ENCODE measurements at places on chromosomes 11 and 22. TPM values are rescaled to one million over a fixed set of nuclear protein-coding genes. Genes with fewer than 3 reads are reported as not detected.

UPK3A gene
- not detected for polyA plus RNA-seq

SCT gene
- not detected for polyA plus RNA-seq

ACR gene
- not detected for polyA plus RNA-seq

GGTLC3 gene
- not detected for polyA plus RNA-seq

SCGB1A1 gene
- not detected for polyA plus RNA-seq

SCYL1 gene
- polyA plus RNA-seq, result 98.6 TPM

SLC25A17 gene
- polyA plus RNA-seq, result 27.6 TPM

NLRP6 gene
- not detected for polyA plus RNA-seq

KCNQ1OT1 gene
- 0.28 TPM for polyA plus RNA-seq

TPBGL gene
- not detected for polyA plus RNA-seq

GUCY1A2 gene
- polyA plus RNA-seq, result 0.15 TPM

CNGA4 gene
- not detected for polyA plus RNA-seq

- DNase-seq, result no peak
Observed at GRCh38 chr22:27833803-27834202, 32.2 kb upstream of the MN1 start.

- no peak for DNase-seq
Observed at GRCh38 chr11:45133878-45134277, 12.6 kb upstream of the PRDM11 start.

DNA sequence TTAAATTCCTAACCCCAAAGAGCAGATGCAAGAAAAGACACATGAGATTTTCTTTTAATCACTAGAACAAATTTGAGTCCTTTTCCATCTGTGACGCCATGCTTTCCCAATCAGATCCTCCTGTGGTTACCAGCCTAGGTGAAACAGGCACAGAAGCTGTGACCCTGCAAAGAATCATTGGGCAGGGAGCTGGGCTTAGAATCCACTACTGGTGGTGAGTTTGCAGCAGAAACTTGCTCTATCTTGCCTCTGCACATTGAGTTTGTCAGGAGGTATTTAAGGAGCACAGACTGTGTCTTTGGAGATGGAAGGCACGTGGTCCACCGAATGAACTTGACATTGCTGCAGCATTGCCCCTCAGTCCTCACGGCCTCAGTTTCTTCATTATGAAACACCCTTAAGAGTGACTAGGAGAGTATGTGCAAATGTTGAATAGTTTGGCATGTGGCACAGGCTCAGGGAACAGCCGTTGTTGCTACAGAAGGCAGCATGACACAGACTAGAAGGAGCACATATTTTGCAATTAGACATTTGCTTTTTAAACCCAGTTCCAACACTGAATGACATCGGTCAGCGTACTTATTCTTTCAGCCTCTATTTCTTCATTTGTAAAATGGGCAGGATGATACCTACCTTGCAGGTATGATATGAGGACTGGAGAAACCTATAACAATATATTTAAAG, 127.6 kb downstream of the DBX1 start:
- peak; percentile 41 for DNase-seq

DNA sequence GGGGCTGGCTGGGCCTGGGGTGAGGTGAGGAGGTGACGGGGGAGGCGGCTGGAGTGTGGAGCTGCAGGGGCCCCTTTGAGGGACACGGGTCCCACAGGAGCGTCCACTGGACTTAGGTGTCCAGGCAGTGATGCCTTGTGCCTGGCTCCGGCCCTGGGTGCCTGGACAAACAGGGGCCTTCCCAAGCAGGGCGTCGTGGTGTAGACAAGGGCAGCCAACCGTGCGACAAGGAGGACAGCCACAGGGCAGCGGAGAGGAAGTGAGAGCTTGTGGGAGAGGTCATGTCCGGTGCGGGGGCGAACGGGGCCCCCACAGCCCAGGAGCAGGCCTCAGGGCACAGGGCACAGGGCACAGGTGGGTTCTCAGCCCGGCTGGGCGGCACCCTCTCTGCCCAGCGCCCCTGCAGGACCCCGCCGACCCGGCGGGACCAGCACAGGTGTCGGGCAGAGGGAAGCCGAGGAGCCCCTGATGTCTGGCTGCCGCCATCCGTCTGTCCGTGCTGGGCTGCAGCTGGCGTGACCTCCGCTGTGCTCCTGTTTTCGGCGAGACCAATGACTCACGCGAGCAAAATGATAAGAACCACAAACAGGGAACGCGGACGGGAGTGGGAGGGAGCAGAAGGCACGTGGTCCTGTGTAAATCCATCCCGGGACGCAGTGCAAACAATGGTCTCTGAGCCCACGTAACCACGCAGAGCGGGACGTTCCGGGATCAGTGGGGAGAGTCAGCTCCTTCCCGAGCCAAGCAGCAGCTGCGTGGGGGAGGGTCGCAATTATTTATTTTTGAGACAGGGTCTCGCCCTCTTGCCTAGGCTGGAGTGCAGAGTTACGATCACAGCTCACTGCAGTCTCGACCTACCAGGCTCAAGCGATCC, 49.1 kb upstream of the A4GALT start:
- peak; percentile 86 for DNase-seq

DNA sequence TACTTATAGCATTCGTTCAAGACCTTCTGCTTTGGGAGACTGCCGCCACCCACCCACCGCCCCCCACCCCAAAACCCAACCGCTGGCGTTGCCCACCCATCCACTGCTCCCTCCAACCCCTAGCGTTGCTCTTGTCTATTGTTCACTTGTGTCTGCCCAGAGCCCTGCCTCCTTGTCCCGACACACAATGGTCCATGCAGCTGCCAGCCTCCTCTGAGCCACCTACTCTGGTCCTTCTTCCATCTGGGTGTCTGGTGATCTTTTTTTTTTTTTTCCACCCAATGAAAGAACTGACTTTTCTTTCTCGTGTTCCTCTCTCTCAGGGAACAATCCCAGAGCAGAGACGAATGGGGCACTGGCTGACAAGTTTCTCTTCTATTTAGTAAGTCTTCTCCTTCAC, 256.0 kb upstream of the SESN3 start:
- no peak for DNase-seq

- DNase-seq, result peak; percentile 77
Observed at GRCh38 chr22:42473484-42474193, 41.4 kb upstream of the NFAM1 start.

GRCh38 chr22:21816787-21817496, 50.5 kb downstream of the MAPK1 start:
- DNase-seq, result peak; percentile 95

DNA sequence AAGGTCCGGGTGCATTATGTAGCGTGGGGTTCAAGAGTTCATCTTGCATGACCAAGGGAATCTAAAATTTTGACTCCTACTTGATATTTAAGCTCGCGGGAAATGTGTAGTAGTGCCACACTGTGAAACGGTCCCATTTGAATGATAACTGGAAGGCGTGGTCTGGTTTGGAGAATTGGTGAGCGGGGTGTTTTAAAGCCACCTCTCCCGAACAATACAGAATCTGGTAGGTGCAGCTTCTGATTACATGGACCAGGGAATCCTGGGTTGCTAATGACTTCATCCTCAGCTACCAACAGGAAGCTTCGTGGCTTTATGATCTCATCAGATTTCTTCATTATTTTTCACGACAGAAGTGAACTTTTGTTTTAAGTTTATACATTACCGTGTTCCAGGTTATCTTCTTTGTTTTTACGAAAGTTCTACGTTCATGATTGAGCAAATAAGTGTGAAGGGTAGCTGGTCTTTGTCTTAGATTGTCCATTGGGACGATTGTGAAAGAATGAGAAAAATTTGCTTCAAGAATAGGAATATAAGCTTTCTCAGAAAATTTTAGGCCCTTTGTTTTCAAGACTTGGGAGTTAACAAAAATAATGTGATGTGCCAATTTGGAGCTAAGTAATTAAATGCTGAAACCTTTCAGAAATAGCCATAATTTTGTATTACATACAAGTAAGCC, 1.7 kb downstream of the QSER1 start:
- peak; percentile 89 for DNase-seq

GRCh38 chr11:18633256-18634139, 644 bp downstream of the SPTY2D1 start:
- DNase-seq, result peak; percentile 63

GRCh38 chr11:94751786-94752185, 16.4 kb upstream of the AMOTL1 start:
- DNase-seq, result peak; percentile 61

GRCh38 chr22:25025491-25026400, 73.2 kb downstream of the KIAA1671 start:
- DNase-seq, result peak; percentile 67
